ENCODE measurements at places on chromosomes 12 and 14.

DNA sequence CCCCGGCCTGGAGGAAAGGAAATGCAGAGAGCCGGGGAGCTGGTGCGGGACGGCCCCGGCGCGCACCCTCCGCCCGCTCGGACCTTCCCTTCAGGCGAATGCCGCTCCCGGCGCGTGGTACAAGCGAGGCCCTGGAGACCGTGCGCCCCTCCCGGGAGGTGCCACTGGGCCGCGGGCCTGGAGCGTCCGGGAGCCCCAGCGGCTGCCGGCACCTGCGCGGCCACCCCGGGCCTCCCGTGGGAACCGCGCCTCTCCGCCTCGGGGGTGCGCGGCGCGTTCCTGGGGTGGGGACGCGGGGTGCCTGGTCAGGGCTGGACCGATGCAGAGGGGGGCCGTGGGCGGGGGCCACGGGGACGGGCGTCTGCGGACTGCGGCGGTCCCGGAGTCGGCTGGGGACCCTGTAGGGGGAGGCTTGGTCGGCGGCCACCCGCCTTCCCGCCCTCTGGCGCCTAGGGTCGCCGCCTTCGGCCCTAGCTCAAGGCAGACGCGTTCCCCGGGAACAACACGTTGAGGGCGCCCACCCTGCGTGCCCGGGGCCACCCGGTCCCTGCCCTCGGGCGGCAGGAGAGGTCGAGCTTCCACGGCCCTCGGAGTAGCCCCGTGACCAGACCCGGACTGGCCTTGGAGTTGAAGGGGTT, 599 bp downstream of the PAPLN start:
- no peak for DNase-seq

DNA sequence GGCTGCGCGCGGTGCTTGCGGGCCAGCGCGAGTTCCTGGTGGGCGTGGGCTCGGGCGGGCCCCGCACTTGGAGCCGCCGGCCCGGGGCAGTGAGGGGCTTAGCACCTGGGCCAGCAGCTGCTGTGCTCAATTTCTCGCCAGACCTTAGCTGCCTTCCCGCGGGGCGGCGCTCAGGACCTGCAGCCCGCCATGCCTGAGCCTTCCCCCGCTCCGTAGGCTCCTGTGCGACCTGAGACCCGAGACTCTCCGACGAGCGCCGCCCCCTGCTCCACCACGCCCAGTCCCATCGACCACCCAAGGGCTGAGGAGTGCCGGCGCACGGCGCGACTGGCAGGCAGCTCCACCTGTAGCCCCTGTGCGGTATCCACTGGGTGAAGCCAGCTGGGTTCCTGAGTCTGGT, 46.0 kb upstream of the PLEKHG3 start:
- DNase-seq = no peak

GRCh38 chr12:127770118-127770517, 496.9 kb upstream of the TMEM132C start:
- no peak for DNase-seq

- DNase-seq = no peak
Measured at GRCh38 chr12:109595321-109595902, 21.8 kb downstream of the MVK start.

DNA sequence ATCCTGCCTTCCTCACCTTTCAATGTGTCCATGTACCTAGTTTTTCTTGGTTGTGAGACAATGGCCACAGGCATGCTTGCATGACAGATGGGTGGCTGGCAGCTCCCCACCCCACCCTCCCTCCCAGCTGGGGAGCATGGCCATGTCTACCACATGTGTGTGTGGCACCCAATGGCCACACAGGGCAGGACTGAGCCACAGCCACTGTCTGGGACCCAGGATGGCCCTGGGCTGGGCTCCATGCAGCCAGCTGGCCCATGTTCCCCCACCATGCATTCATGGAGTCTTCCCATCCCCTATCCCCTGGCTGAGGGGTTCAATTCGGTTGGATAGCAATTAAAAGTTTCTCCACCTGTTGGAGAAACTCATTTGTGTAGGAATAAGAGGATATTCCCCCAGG, 566.0 kb upstream of the USP15 start:
- no peak for DNase-seq

DNA sequence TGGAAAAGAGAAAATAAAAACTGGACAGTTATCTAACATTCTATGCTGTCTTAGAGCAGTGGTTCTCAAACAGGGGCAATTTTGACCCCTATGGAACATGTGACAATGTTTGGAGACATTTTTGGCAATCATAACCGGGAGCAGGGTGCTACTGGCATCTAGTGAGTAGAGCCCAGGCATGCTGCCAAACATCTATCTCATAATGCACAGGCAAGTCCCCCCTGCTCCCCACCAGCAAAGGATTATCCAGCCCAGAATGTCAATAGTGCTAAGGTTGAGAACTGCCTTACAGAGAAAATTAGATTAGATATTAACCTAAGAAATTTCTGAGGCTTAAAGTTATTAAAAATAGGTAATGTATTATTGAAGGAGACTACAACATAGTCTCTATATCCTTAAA, 22.9 kb upstream of the CATSPERB start:
- DNase-seq = no peak

GRCh38 chr14:83301791-83302190, 1768.1 kb upstream of the SEL1L start:
- DNase-seq = no peak

- no peak for DNase-seq
Measured at GRCh38 chr12:27861428-27862167, 81.6 kb upstream of the MANSC4 start.

- DNase-seq = no peak
Measured at GRCh38 chr12:94149781-94150239, 1.4 kb downstream of the PLXNC1 start.

- DNase-seq = peak; percentile 75
Measured at GRCh38 chr14:51283402-51284085, 43.5 kb downstream of the TMX1 start.

DNA sequence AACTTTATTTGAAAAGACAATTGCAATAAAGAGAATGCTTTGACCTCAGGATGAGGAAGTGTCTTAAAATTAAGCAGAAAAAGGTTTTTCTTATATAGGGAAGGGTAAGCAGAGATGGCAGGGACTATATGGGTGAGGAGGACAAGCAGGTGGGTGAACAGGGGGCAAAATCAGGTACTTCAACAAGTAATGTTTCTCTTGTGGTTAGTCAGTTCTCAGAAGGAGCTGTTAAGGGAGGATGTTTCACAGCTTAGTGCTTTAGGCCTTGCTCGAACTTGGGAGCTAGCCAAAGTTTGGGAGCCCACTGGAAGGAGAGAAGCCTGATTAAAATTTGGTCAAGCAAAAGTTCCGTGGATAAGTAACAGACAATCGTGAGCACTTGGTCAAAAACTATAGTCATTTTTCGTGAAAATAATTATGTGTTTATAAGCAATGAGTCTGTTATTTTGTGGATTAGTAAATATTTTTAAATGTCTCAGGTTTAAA, 364.2 kb upstream of the TMPO start:
- no peak for DNase-seq

- DNase-seq = no peak
Measured at GRCh38 chr12:24814379-24815113, 134.4 kb downstream of the BCAT1 start.

- no peak for DNase-seq
Measured at GRCh38 chr14:97442363-97442762, 645.2 kb downstream of the VRK1 start.

DNA sequence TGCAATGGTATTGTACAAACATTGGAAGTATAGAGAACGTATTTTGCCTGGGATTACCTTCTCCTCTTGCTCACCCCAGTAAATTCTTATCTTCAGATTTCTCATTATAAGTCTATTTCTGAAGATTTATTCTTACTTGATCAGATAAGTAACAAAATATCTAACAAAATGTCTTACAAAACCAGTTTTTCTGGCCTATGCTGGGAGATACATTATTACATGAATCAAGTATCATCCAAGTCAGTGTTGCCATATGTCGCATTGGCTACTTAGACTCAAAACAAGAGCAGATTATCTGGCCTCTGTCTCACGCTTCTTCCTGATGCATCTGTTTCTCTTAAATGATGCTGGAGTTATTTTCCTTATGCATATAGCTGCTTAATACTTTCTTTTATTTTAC, 408.5 kb downstream of the CCER1 start:
- DNase-seq = no peak

DNA sequence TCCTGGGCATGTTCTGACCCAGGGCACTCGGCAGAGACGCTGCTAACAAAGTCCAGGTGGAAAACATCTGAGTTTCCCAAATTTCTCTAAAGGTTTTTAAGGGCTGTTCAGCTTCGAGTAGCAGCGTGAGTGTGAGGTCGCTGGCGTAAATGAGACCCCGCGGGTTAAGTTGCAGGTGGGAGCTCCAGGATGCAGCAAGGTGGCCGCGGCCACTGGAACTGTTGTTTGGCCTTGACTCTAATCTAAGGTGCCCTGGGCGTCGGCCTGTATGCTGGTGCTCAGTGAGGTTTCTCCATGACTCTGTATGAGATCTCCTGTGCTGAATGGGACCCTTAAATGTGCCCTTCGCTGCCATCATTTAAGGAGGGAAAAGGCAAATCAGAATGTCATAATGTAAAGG, 50.7 kb downstream of the ELK3 start:
- no peak for DNase-seq

DNA sequence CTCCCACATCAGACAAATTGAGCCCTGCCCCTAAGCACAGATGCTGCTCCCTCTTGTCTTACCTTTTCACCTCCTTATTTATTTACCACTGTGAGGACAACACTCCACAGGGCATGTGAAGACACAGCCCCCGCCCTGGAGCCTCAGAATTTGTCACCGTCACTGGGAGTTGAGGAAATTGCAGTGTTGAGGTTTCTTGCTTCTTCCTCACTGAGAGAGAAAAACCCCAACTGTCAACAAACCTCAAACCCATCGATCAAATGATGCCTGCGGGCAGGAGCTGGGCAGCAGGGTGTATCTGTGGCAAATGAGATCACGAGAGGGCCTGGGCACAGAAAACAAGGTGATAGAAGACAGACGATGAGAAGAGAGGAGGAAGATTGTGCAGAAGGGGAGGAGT, 30.5 kb upstream of the PLEKHG3 start:
- DNase-seq = no peak

DNA sequence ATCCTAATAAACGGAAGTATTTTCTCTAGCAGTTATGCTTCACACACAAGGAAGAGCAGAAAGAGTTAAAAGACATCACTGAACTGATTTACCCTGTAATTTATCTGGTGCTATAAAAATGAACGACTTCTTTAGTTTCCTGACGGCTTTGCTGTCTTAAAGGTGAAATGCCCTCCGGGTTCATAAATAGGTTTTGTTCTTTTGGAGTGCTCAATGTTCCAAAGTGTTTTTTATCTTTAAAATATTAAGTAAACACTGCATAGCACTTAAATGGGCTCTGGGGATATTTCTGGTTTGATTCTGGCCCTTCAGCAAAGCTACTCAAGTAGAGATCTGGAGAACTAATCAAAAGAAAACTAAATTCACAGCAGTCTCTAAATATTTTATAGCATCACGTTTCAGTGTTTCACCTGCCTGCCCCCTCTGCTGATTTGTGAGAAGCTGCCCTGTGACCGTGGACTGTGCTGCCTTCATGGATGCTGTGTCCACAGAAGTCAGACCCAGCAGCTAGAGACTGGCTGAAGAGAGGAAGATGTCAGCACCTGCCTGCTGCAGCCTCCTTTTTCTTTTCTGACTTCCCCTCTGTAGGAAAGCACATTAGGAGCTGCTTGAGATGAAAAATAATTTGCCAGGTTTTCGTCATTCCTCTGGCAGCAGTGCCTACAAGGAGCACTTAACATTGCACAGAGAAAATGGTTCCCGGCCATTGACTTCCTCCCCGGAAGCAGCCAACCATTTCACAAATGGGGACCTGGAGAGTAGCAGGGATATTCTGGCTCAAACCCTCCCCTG, 205.1 kb upstream of the FSCB start:
- DNase-seq = peak; percentile 43

GRCh38 chr12:104535369-104535768, 78.6 kb downstream of the CHST11 start:
- no peak for DNase-seq

DNA sequence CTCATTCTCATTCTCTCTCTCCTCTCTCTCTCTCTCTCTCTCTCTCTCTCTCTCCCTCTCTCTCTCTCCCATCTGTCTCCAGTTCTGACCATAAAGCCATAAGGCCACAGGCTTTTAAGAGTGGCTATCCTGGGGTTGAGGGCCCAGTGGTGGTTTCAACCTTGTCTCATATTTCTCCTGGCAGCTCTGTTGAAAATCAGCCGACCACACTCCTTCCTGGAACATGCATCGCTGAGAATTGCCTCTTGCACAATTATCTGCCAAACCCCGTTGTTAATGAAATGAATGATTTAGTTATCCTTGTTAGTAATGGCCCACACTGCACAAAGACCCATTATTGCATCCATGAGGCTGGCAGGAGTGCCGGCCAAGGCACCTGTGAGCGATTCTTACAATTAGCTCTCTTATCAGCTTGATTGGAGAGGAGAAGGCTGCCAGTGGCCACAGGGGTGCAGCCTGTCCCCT, 30.4 kb upstream of the KCNA5 start:
- no peak for DNase-seq

GRCh38 chr12:114439817-114440216, 33.9 kb upstream of the TBX5 start:
- no peak for DNase-seq

- no peak for DNase-seq
Measured at GRCh38 chr14:69259168-69259526, 811 bp upstream of the GALNT16 start.

GRCh38 chr12:53187145-53187899, 6.6 kb upstream of the CSAD start:
- DNase-seq = no peak

DNA sequence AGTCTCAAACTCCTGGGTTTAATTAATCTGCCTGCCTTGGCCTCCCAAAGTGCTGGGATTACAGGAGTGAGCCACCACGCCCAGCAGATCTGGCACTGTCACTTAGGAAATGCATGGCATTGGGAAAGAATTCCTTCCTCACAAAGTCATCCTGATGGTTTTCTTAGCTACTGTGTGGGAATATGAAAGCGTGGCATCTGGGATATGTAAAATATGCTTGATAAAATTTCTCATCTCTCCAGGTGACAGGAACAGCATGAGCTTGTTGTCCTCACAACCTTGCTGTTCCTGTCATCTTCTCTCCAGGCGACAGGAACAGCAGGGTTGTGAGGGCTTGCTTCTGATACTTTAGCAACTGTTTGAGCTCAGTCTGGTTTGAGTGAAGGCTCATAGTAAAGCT, 16.1 kb upstream of the AICDA start:
- DNase-seq = no peak

GRCh38 chr14:33057585-33057984, 118.9 kb downstream of the NPAS3 start:
- no peak for DNase-seq
